Vagina (tissue), 2 donors: ENCODE measurements at places on chromosomes 13 and 19.

DNA sequence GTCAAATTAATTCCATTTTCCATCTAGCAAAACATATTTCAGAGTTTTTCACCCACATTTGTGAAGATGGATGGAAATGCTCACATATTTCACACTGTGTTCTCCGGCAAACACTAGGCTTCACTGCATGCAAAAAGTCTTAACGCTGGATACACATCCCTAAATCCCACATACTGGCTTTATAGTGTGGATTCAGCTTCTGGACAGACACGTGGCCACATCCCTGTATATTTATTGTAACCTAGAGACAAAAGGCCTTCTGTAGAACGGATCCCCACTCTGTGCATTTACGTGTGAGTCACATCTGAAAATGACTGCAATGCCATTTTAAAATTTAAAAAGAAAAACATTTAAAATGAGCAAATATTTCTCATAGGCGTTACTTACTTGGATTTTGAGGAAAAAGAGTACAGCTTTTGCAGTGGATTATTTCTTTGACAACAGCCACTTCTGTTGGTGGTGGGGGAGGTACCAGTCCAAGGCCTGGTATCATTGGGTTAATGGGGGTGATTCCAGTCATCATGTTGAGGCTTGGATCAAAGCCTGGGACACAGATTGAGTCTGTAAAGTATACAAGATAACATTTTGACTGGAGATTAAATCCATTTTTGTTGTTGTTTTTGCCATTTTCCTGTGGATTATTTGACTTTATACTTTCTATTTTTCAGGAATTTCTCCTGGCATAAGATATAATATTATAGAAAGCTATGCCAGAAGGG, 337.7 kb downstream of the DNAJC15 start:
- no peak for DNase-seq

DNA sequence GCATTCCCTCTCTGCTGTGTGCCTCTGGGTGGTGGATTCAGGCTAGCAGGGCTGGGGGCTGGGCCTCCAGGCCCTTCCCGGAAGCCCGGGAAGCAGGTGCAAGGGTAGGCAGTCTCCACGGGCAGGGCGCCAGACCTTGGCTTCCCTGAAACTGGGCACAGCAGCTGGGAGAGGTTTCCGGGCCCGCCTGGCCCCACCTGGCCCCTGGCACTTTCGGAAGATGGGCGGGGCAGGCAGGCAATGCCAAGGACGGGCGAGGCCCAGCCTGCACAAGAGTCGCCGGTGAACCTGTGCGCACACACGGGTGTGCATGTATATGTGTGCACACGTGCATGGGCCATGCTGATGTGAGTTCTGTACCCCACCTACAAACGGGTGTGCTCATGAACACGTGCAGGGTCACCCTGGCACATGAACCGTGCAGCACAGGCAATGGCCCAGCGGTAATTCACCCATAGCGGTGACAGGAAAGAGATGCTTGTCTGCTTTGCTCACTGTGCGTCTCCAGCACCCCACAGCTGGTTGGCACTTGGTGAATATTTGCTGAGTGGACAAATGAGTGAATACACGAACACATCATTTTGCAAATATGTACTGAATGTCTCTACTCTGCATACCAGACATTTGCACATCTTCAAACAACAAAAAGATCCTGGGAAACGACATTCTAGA, 15.3 kb downstream of the GADD45B start:
- DNase-seq: no peak

DNA sequence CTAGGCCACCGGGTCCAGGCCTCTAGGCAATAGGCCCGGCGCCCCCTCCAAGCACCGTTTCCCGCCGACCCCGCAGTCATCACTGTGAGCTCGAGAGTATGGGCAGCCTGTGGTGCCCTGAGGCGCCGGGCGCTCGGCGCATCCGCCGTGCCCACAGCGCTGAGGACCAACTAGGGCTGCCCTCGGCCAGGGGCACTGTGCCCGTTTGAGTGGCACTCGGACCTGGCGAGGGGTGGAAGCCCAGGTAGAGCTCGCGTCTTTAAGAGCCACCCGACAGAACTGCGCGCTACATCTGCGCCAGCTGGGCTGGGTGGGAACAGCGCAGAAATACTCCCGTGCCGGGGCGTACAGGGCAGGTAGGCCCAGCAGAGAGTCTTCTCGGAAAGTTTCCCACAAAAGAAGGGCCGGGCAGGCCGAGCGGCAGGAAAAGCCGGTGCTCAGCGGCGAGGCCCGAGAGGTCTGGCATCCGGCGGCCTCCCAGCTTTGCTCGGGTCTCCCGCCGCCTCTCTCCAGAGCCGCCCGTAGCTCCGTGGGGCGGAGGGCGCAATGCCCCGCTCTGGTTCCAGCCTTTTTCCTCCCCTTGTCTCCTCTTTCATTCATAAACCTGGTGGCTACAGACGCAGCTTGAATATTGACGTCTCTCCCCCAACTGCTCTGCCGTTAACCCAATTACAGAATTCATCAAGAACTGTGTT, 5.4 kb upstream of the SOX1 start:
- peak; percentile 62 for DNase-seq

- DNase-seq: no peak
Observed at GRCh38 chr19:8566855-8567254, 10.4 kb downstream of the MYO1F start.

DNA sequence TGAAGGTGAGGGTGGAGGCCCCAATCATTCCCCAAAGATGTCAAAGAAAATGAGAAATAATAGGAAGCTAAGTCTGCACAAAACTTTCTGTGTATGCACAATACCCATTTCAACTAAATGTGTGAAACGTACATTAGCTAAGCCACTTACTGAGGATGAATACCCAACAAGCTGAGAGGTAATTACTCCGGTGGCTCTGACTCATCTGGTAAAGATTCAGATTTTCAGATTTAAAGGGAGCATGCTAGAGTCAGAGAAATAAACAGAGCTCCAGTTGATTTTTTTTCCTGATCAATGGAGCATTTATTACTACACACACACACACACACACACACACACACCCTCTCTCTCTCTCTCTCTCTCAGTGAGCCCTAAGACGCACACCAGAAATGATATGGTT, 194.8 kb upstream of the ARGLU1 start:
- DNase-seq: no peak

- DNase-seq: no peak
Observed at GRCh38 chr19:1453525-1454364, 3.8 kb downstream of the APC2 start.

DNA sequence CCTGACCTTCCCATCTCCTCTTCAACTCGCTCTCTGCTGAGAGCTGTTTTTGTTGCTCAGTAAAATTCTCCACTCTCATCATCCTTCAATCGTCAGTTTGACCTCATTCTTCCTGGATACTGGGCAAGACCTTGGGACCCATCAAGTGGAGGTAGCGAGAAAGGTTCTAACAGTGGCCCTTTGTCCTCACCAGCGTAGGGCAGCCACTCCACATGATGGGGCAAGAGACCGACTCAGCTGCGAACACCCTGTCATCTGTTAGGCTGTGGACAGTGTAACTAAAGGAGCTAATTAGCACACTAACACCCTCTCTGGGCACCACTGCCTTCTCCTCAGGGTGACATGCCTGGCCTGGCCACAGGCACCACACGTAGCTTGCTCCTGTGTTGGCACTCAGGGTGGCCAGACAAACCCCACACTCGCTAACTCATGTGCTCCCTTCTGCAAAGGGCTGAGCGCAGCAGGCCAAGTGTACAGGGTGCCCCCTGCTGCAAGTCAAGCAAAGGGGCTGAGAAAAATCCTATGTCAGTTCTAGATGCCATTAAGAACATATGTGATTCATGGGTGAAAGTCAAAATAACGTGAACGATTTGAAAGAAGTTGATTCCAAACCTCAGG, 1216.0 kb downstream of the SLITRK5 start:
- DNase-seq: no peak

- DNase-seq: no peak
Observed at GRCh38 chr13:109366525-109366924, 419.9 kb downstream of the IRS2 start.

DNA sequence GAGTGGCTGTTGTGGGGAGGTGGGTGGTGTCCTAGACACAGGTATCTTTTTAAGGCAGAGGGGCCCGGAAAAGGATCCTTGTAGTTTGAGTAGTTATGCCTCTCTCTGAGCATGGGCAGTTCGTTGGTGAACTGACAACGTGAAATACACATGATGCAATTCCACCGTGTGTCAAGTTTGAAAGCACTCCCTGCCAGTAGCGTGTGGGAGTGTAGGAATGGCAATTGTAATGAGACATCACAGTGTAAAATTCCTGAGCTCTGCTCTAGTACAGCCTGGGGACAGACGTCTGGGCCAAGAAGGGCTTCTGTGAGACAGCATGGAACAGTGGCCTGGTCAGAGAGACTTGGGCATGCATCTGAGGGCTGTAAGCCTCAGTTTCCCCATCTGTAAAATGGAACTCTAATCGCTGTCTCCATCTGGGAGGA, 10.4 kb upstream of the ASF1B start:
- DNase-seq: no peak

DNA sequence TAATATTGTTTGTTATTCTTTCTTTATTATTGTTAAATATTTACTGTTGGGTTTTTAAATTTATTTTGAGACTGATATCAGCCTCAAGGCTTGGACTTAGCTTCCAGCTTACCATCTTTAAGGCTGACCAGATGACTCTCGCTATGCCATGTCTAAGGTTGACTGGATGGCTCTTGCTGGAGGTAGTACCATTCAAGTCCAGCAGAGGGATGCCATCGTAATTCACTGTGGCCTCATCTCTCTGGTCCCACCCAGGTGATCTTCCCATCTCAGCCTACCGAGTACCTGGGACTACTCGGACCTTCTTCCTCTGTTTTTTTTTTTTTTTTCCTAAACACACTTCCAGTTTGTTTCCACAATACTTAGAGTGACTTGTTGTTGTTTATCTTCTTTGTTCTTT, 41.7 kb upstream of the ZNF91 start:
- DNase-seq: no peak

DNA sequence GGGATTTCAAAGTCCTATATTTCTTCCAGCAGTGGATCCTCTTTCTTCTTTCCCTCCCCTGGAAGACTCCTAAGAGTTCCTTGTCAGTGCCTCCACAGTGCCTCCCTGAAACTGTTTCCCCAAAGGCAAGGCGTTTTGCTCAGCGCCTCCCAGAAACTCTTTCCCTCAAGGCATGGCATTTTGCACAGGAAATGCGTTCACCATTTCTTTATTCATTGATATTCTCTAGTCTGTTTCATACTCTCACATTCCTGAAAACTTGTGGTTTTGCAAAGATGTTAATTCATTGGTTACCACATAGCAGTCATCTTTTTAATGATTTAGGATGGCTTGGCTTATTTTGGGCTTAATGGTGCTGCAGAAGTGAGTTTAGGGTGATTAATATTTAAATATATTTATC, 177.3 kb upstream of the SLC10A2 start:
- no peak for DNase-seq

GRCh38 chr19:35347930-35348298, 212 bp downstream of the FFAR1 start:
- peak; percentile 34 for DNase-seq

DNA sequence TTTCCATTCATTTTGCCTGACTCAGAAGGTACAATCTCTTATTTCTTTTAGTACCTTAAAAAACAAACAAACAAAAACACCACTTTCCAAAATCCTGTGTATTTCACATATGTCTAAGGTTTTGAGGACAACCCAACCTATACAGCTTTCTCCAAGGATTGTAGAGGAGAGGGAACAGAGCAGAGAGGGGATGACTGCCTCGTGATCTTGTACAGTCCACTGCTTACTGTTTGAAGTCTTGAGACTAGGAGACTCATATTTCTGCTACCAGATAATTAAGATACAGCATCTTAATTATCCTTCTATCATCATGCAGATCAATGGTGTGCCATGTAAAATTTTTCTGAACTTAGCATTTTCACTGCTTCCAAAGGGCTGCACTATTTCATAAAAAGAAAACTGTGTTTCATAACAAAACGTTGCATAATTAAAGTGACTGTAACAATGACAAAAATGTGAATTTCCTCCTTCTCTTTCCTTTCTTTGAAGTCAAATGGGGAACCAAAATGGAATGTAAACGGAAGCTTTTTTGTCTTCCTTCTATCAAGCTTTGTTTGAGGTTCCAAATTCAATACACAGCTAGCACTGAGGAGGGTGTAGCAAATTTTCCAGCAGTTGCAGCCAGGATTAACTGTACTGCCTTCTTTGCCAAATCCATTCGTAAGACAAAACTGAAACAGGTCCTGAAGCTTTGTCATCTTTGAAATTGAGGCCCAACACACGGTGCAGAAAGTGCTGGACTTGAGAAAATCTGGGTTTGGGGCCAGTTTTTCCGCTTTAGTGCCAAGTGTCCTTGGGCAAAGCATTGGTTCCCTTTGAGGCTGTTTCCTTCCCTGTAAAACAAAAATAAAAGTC, 34.9 kb upstream of the RCBTB2 start:
- no peak for DNase-seq

- no peak for DNase-seq
Observed at GRCh38 chr13:101916775-101917474, 464.4 kb downstream of the ITGBL1 start.

- DNase-seq: no peak
Observed at GRCh38 chr13:106140476-106140875, 395.0 kb downstream of the EFNB2 start.

GRCh38 chr13:78428646-78429045, 174.7 kb downstream of the POU4F1 start:
- no peak for DNase-seq

GRCh38 chr13:21015284-21015683, 46.1 kb downstream of the LATS2 start:
- DNase-seq: no peak

DNA sequence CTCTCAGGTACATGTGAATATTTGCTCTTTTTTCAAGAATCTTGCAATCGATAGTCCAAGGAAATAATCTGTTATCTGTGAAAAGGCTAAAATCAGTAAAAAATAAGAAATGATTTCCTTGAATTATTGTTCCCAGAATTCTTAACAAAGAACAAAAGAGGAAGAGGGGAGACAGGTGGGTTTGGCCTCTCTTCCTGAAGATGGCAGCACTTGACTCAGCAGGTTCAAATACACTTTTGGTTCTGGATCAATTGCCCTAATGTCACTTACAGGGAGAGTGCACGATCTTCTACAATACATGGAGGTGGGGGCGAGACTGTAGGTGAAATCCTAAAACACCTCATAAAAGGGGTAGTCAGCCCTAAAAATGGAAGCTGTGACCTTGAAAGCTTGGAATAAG, 358.7 kb downstream of the IRS2 start:
- DNase-seq: no peak

DNA sequence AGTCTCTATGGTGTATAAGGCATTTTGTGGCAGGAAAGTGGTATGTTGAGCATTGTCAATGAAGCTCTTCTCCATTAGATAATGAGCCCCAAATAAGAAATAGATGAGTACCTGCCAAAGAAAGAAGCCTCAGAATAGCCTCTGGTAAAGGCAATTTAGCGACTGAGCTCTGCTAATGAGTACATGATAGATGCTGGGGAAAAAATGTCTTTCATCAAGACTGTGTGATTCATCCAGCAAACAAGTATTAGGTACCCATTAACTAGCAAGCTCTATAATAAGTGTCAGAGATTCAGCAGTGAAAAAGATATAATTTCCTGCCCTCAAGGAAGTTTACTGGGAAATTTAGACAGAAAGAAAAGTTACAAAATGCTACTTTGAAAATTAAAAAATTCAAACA, 294.6 kb downstream of the ITGBL1 start:
- DNase-seq: no peak
